ENCODE measurements at places on chromosomes 7 and 10.

GRCh38 chr10:5960070-5960972 lies 17.0 kb downstream of the IL15RA start:
- DNase-seq, result no peak

DNA sequence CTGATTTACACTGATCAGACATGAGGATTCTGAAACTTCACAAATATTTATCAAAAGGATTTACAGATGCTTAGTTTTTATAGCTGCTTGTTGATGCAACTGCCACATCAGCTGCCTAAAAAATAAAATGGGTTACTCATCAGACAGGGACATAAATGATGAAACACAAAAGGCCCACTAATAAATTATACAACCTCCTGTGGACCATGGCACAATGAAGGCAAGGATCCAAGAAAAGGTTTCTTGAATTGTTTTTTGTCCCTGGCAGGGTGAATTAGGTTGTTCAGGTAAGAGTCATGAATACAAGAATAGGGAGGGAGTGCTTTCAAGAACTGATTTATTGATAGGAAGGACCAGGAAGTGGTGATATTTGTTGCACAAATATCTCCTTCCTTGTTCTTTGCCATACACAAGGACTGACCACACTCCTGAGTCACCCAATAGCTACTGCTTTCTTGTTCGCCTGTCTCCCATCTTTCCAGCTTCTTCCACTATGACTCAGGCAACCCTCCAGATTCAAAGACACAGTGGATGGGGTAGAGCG lies 234.5 kb downstream of the AHR start:
- DNase-seq, result no peak

- no peak for DNase-seq
Measured at GRCh38 chr10:97851341-97852001, 1.8 kb downstream of the GOLGA7B start.

- no peak for DNase-seq
Measured at GRCh38 chr10:68759967-68760366, 38.9 kb downstream of the CCAR1 start.

DNA sequence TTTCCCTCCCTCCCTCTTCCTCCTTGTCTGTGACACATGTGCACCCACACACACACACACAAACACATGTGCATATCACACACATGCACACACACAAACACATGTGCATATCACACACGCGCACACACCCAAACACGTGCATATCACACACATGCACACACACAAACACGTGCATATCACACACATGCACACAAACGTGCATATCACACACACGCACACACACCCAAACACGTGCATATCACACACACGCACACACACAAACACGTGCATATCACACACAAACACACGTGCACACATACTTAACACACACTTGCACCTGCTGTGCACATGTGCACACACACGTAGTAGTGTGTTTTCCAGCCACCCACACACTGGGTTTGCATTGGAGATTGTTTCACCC lies 29.4 kb upstream of the KNDC1 start:
- no peak for DNase-seq

Measured in activated T-helper 1 cell treated with anti-CD3 and anti-CD28 coated beads, Interleukin-2, amount 50 U/mL, for 16 hours (primary cell).